ENCODE measurements at places on chromosomes 2 and 18. TPM values are rescaled to one million over a fixed set of nuclear protein-coding genes. Genes with fewer than 3 reads are reported as not detected.
A peak's percentile ranks its signal among the peaks of the same experiment; 100 is the strongest.

TET3 gene
- total RNA-seq = 2.3 TPM

GRCh38 chr2:211745295-211746097, 793.1 kb downstream of the ERBB4 start:
- DNase-seq = no peak

- no peak for DNase-seq
Observed at GRCh38 chr2:192604295-192604694, 409.6 kb upstream of the TMEFF2 start.

DNA sequence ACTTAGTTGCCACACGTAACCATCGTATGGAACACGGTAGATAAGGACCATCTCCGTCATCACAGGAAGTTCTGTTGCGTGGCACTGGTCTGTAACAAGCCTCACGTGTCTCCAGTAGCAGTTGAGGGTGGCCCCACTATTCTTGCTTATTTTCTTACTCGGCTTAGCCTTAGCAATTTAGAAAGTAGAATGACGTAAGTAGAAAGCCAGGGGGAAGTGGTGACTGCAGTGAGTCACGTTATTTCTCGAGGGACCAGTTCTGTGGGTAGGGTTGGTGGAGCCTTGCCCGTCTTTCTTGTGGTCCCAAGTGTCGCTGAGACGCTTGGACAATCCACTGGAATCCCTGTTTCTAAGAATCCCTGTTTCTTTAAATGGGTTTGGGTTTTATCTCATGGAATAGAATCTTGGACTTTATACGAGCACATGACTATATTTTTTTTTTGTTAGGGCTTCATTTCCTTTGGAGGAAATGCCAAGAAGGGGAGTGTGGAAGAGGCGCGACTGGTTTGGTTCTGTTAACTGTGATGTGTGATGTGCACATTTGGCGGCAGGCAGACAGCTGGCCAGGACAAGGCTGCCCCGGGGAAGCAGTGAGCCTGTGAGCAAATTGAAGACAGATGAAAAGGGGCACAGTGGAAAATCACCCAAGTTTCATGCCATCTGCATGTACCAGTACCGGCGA, 96.2 kb downstream of the CABLES1 start:
- DNase-seq = peak; percentile 51

- peak; percentile 82 for DNase-seq
Observed at GRCh38 chr2:43059183-43059897, 167.1 kb downstream of the ZFP36L2 start.

DNA sequence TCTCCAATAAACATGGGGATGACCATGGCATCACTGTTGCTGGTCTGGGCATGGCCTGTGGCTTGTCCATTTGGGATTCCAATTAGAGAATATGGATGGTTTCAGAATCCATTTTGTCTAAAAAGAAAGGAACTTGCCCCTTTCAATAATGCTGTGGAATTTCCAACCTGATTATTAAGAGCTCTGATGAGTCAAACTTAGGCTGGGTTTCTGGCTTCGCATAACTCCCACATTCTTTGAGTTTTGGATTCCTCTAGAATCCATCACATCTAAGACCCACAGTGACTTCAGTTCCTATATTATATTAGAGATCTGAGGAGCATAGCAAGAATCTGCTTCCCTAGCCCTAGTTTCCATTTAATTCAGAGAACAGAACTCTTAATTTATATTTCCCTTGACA, 531.5 kb downstream of the TNS1 start:
- DNase-seq = no peak

- DNase-seq = no peak
Observed at GRCh38 chr2:26899500-26900164, 51.7 kb downstream of the DPYSL5 start.

DNA sequence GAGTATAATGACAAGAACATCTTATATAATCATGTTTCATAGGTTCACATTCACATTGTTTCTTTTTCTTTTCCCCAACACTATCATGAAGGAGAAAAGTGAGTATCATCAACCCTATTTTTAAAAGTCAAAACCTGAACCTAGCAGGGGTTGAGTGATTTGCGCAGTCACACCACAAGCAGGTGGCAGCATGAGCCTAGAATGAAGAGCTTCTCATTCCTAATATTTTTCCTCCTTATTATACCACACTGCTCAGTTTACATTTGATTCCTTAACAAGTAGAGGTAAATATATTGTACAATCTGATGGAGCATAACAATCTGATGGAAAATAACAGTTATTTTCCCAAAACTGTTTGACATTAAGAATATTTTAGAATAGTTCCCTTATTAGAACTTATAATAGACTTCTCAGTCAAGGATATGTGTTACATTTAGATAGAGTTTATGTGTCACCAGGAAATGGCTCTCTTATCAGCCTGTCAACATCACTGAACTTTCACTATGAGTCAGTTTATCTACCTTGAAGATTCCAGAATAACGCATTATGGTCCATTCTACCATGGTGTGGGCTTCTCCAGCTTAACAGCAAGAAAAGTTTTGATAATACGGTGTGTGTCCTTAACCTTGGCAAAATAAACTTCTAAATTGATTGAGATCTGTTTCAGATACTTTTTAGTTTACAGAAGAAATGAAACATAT, 119.5 kb downstream of the NEB start:
- DNase-seq = no peak

CD207 gene
- not detected for total RNA-seq

LCT gene
- total RNA-seq = not detected

LYG2 gene
- not detected for total RNA-seq

GRCh38 chr2:22801970-22802369, 583.0 kb upstream of the KLHL29 start:
- no peak for DNase-seq

DNA sequence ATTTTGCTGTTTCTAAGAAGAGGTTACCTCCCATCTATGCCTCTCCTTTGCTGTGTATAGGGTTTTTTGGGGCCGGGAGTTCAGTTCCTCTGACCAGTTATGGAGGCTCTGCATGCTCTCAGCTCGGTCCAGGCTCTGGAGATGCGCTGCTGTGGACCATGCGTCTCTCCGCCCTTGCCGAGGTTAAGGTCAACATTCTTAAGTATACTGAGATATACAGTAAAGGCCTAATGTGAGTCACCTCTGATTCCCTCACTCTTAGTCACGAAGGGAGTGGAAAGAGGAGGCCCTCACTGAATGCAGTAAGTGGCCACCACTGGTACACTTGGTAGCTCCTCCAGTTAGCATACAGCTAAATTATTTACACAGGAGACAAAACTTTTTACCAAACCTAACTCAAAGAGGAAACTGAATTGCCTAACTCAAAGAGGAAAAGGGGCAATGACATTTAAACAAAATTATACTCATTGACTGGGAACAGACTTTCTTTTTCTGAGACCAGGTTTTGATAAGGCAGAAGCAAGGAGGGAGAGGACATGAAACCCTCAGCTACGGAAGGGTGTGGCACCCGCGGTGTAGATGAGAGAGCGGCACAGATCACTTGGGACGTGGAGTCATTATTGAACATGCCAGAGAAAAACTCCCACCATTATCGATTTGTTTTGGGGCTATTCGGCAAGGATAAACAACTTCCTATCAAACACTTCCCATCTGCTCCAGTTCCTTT, 98.7 kb downstream of the COPS8 start:
- no peak for DNase-seq

CGREF1 gene
- total RNA-seq = 0.80 TPM

- no peak for DNase-seq
Observed at GRCh38 chr2:195318440-195319111, 338.4 kb upstream of the SLC39A10 start.

- DNase-seq = no peak
Observed at GRCh38 chr2:223997938-223998337, 40.7 kb downstream of the MRPL44 start.

EFEMP1 gene
- total RNA-seq = 72.3 TPM

DNA sequence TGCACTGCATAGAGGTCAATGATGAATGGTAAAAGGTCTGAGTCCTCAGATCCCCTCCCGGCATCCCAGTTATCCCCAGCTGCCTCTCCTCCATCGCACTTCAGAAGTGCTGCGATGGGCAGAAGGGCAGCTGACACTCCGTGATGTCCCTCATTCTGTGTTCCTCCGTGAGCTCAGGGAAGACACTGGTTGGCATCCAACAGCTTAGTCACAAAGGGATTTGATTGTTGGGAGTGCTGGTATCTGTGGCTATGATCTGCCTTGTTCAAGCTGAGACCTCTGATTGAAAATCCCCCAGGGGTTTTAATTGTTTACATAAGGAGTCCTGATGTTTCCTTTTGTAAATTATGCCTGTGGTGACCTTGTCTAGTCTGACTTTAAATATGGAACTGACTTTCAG, 19.0 kb upstream of the SAG start:
- no peak for DNase-seq

- no peak for DNase-seq
Observed at GRCh38 chr2:109422758-109423500, 190.8 kb downstream of the SEPTIN10 start.

RHBDD1 gene
- 35.1 TPM for total RNA-seq

DNA sequence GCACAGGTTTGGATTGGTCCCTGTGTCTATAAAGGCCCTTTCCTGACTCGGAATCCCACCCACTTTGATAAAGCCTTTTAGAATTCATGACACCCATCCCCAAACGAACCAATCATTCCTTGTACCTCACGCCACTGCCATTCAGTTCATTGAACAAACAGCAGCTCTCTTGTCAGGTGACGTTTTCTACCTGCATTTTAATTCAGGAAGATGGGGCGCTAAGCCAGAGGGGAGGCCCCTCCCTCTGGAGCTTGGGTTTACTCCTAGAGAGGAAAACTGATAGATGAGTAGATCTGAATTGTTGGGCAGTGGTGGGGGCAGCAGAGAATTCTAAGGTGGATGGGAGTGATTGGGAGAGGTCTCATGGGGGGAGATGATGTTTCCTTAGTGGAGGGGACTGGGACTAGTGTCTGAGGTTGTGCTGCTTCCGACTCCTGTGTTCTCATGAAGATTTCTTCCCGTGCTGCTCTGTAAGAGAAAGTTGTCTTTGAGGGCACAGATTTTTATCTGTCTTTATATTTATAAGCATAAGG, 9.6 kb downstream of the RRM2 start:
- no peak for DNase-seq

NT5DC4 gene
- not detected for total RNA-seq

KIAA2012 gene
- total RNA-seq = not detected

- DNase-seq = no peak
Observed at GRCh38 chr18:47501946-47502345, 250.5 kb upstream of the SKOR2 start.

CCBE1 gene
- 3.2 TPM for total RNA-seq

GRCh38 chr2:95323347-95324155, 26.4 kb downstream of the KCNIP3 start:
- DNase-seq = no peak

DNA sequence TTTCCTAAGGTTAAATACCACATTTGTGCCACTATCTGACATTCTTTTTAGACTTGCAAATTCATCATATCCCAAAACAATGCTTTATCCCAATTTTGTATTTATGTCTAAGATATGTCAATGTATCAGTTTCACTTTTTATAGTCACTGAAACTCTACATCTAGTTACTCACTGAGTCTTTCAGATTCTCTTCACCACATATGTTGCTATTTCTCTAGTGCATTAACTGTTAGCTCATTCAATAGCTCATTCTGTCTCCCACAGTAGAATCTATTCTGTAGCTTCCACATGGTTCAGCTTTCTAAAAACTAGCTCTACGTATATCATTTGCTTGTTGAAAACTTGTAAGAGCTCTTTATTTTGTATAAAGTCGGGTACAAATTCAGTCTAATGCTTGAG, 1420.6 kb upstream of the NXPH2 start:
- no peak for DNase-seq

NAB1 gene
- total RNA-seq = 30.2 TPM

GPBAR1 gene
- 1.5 TPM for total RNA-seq

DNA sequence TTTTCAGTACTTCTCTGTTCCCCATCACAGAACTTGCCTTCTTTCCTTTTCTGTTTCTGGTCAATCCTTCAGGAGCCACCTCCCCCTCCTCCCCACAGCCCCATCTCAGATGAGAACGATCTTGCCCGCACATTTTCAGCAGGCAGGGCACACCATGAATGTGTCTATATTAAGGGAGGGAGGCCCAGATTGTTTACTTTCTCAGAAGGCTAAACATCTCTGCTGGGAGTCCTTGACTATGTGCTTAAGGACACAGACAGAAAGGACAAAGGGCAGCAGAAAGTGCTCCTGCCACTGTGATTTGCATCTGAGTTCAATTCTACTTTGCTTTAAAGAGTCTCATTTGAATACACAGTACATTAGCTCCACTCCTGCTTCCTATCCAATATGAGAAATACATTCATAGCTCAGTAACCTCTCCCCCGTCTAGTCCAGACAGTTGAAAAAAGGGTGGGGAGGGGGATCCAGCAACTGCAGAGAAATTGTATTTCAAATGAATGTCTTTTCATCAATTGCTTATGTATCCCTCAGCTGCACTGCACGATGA, 175.0 kb upstream of the PARD3B start:
- no peak for DNase-seq

DNA sequence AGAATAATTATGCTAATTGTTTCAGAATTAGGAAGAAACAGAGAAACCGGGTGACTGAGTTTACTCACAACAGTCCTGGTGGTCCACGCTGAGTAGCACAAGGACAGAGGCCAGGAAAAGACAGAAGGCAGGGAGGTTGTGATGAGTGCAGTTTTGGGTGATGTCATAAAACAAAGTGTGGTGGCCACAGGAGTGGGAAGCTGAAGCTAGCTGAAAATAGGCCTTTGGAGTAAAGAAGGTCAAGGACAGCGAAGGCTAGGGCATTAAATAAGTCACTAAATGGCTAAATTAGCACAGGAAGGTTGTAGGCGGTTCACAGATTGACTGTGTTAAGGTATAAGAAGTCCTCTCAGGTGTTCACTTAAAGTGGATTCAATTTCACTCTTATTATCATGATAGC, 120.9 kb upstream of the TTN start:
- DNase-seq = no peak

DNA sequence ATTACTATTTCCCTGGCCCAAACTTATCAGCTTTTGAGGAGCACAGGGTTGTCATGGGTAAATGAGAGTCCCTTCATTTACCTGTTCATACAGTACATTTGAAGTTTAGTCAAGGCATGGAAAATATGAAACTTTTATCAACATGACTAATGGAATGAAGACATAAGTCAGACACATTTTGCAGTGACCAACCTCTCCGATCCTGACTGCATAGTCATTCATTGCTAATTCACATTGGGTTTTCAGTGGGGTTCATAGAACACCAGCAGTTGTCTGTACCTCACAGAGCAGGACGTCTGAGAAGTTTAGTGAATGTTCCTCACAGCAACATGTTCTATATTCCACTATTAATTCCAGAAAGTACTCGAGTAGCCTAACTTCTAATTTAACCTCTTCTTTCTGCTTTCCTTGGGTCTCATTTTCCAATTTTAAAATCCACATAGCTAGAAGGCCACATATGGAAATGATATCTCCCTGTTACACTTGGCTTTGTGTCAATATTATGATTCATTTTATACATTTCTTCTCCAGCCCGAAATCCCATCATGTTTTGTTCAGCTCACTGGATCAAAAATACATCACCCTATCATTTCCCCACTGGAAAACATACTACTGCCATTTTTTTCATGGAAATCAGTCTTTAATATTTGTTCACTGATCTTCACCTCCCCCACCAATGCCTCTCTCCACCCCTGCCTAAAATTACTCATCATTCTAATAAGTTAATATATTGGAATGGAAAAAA, 65.9 kb downstream of the CDH20 start:
- DNase-seq = no peak

- no peak for DNase-seq
Observed at GRCh38 chr2:84417453-84418145, 41.5 kb downstream of the SUCLG1 start.

All from left ventricle myocardium inferior (tissue), 1 donor.